Large intestine (tissue), 12 donors: ENCODE measurements at places on chromosomes 7 and 10.

- DNase-seq: no peak
Observed at GRCh38 chr7:24434972-24435371, 138.3 kb upstream of the PALS2 start.

DNA sequence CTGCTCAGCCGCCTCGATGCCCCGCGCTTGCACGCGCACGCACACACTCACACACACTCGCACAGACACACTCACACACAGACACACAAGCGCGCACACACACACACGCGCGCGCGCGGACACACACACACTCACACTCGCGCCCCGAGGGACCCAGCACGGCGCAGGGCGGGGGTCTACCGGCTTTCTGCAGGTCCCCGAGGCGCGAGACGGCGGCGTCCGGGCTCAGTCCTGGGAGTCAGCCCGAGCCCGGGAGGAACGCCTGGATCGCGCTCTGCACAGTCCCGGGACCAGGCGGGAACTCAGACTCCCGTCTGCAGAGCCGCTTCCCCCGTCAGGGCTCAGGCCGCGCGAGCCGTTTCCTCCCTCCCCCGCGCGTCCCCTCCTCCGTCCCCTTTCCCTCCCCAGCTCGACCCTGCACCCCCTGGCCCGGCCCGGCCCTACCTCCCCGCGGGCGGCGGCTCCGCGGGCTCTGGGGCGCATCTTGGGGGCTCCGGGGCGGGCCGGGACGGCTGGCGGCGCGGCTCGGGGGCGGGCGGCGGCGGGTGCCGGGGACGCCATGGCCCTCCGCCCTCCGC lies 464 bp downstream of the DENND2A start:
- DNase-seq: no peak

DNA sequence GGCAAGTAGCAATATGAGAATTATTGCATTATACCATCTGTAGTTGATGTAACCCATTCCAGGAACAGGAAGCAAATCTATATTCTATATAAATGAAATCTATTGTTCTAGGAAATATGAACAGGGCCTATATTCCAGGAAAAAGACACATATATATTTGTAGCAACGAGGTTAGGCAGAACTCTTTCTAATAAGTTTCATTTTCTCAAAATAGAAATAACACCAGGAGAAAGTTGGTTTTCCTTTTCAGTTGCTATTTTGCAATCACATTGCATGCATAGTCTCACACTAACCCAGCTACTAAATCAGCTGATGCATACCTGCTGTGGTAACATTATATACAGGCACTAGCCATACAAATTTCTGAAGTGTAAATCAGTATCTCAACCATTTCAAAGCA lies 6.2 kb upstream of the IFIT2 start:
- DNase-seq: peak; percentile 42

- no peak for DNase-seq
Observed at GRCh38 chr7:153951316-153951715, 100.9 kb upstream of the DPP6 start.

GRCh38 chr10:1035201-1035600 lies 9.5 kb upstream of the IDI2 start:
- no peak for DNase-seq

DNA sequence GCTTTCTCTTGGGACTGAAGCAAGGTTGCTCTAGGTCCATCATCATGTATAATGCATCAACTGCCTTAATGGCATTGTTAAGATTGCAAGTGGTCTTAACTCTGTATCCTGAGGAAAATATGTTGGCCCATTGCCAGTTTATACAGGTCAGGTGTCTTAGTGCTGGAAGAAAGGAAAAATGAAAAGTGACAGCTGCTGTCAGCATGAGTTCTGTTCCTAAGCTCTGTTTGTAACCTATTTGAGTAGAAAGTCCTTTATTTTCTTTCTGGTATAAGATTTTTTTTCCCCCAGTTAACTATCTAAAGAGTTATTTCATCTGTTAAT lies 127.2 kb downstream of the SRI start:
- no peak for DNase-seq

GRCh38 chr10:132465889-132466519 lies 69.0 kb downstream of the PWWP2B start:
- no peak for DNase-seq

DNA sequence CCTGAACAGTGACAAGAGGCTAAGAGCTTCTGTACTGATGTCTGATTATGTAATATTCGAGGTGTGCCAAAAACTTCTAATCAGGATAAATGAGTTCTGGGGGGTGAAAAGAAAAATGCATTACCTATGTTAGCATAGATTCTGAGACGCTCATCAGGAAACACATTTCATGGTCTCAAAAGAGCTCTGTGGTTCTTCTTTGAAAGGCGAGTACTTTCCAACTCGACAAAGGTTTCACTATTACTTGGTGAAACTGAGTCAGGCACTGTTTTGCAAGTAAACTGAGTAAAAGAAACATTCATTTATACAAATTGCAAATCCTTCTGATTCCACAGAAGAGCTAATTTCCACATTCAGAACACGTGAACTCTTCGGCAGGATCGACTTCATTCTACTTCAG lies 523.2 kb downstream of the GATA3 start:
- no peak for DNase-seq

GRCh38 chr10:66455304-66455703 lies 470.5 kb upstream of the LRRTM3 start:
- no peak for DNase-seq

GRCh38 chr10:128166151-128166550 lies 39.9 kb upstream of the MKI67 start:
- DNase-seq: no peak

- DNase-seq: no peak
Observed at GRCh38 chr7:55235115-55235514, 130.0 kb upstream of the LANCL2 start.

DNA sequence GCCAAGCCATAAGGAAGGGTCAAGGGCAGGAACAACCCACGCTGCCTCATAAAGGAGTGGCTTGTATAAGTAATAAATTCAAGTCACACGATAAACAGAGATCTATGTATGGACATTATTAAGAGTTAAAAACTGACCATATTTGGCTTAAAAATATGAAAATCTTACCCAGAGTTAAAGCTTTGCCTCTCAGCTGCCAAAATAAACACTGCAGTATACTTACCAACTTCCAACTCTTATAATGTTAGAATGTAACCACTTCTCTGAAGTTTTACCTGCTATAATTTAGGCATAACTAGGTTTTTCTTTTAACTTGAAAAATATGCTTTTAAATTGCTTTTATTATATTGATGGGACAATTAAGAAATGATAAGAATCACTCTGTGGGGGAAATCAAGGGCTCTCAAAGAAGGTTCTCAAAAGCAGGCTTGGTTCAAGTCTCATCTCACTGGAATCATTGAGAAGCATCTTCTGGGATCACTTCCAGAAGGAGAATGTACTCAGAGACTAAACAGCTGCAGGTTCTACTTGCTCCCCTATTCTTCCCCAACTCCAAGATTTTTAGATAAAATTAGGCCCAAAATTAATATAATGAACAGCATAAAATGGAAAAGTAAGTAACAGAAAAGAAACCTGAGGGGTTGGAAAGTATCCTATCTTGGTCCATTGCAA lies 16.1 kb upstream of the CAV2 start:
- no peak for DNase-seq

- no peak for DNase-seq
Observed at GRCh38 chr7:140165422-140165821, 11.4 kb downstream of the KDM7A start.

DNA sequence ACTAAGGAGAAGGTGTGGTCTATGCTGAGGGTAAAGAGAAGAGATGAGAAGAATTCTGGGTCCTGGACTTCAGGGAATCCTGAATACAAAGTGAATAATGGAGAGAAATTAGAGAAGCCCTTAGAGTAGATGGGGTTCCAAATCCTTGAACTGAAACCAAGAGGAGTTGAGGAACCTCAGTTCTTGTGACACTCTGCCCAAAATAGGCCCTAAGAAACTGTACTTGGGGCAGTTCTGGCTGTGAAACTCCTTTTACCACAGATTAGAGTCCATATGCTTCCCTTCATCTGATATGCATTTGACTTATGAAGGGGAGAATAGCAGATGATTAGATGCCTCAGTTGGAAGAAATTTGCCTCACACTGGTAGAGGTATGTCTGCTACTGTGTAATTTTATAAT lies 19.0 kb downstream of the TES start:
- no peak for DNase-seq

DNA sequence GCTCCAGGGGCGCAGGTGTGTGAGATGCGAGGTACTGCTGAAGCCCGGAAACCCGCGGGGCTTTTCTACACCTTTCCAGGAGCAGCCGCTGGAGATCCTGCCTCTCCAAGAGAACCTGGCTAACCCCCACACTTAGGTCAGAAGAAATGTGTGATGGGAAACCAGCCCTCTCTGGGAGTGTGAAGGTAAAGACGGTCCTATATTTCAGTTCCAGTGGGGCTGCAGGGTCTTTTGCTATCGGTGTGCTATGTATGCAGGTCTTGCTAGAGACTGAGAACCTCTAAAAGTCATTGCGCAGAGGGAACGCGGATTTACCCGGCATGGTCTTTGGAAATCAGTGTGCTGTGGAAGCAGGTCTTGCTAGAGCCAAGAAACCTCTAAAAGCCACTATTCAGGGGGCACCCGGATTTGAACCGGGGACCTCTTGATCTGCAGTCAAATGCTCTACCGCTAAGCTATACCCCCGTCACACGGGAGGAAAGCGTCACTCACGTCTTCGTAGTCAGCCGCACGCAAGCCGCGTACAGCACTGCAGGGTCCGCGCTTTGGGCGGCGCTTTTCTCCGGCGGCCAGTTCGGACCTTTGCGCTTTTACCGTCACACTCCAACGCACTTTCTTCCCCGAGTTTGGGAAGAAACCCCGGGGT lies 46.0 kb downstream of the ZNF777 start:
- DNase-seq: peak; percentile 52

- DNase-seq: peak; percentile 38
Observed at GRCh38 chr7:33698041-33698440, 207.3 kb upstream of the BMPER start.

DNA sequence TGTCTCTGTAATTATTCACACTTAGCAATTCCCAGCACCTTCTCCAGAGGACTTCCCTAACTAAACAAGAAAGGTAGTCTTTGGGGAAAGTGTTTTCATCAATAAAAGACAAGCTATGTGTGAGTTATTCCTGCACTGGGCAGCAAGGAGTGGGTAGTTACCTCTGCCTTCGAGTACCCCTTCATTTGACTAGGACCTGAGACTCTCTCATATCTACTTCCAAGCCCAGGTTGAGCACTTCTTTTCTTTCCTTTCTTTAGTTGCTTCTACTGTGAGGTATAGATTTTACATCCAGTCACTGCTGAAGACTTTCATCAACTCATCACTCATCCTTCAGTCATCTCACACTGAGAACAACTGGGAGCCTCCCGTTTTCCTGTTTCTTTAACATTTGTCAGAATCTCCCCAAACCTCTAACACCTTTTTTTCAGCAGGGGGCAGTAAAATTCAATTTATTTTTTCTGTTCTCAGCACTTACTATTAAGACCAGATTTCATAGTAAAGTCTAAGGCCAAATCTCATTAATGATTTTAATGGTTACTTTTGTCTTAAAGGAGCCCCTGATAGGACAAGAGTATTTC lies 80.1 kb upstream of the PRSS1 start:
- no peak for DNase-seq

GRCh38 chr7:74294191-74294998 lies 5.2 kb downstream of the CLIP2 start:
- DNase-seq: no peak

DNA sequence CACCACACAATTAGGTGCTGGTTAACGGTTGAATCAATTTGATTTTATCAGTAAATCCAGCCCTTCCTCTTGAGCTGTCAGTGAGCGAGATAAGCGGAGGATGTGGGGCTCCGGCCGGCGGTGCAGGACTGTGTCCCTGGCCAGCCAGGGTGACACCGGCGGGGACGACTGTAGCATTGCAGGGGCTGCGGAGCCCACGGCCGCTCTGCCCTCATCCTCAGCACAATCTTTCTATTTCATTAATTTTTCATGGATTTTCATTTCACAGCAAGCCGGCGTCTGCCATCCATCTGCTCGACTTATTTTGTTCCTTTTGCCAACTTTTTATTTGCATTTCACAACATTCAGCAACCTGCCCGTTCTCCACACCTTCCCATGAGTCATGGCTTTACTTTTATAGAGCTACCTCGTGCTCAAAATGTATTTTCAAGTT lies 4.7 kb downstream of the ADARB2 start:
- DNase-seq: no peak

DNA sequence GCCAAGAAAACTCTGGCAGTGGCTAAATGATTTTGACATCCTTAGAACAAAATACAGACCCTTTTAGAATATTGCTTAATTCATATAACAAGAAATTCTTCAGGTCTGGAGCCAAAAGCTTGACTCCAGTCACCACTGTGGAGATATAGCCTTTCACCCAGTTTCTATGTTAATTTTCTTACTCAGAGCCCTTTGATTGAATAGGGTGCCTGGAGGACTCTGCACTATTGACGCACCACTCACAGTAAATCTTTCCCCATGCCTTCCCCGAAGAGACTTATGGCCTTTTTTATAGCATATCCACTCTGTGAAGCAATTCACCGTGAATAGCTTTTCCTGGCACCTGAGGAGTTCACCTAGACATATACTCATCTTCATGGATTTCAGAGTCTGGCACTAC lies 613.8 kb downstream of the ZWINT start:
- peak; percentile 25 for DNase-seq

- no peak for DNase-seq
Observed at GRCh38 chr10:103617602-103618385, 124.3 kb downstream of the NEURL1 start.

DNA sequence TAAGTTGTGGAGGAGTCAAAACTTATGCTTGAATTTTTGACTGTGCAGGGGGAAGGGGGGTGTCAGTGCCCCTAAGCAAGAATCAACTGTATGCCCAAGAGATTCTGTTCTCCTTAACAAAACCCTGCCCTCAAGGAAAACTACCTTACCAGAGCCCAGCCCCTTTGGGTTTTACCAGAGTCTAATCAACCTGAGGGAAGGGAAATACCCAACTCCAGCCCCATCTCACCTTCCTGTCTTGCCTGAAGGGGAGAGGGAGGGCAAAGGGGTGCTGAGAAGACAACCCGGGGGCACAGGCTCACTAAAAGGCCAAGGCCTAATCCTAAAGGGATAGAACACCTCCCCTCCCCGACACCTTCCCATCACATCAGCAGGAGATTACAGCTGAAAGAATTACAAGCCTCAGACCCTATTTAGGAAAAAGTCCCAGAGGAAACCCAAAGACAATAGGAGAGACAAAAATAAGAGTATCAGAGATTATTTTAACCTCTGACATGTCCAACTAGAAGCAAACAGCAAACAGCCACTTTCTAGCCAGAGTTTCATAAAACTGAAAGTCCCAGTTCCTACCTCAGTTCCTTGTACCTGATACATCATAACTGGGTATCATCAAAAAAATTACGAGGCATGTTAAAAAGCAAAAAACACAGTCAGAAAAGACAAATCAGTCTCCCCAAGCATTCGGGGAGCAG lies 26.8 kb upstream of the C7orf33 start:
- no peak for DNase-seq

DNA sequence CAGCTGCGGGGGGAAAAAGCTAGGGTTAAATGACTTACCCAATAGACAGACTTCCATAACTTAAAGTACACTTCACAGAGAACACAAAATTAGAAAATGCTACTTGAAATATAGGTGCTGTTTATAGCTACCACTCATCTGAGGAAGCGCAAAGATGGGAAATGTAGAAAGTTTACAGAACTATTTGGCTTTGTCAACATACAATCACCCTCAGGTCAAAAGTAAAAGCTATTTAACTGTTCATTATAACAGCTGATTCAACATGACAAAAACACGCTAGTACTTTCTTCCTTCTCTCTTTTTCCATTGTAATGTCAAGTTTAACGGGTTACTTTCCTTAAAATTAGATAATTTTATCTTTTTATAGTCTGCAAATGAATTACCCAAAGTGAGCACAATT lies 51.2 kb downstream of the PUS7 start:
- DNase-seq: no peak

- no peak for DNase-seq
Observed at GRCh38 chr10:80171248-80171660, 34.1 kb downstream of the ANXA11 start.
